Kidney epithelial cell (primary cell): ENCODE measurements at places on chromosomes 7 and 10.

GRCh38 chr10:125016611-125017202 is 74.8 kb downstream of the ZRANB1 start:
- no peak for DNase-seq

DNA sequence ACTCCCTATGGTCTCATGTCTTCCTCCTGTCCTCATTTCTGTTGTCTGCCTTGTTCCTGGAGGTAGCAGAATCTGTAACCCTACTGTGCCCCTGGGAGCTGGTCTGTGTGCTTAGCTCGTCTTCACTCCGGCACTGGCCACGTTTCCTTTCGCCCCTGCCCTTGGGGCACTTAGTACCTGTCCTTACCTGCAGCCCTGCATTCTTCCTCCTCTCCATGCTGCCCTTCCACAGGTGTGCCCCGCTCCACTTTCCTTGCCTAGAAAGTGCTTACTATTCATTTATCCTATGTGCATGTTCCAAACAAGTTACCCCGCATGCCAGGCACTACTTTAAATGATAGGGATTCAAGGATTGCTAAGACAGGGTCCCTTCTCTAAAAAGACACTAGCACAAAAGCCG is 199.9 kb upstream of the ZMIZ1 start:
- no peak for DNase-seq

- peak; percentile 65 for DNase-seq
Observed at GRCh38 chr7:139734395-139734794, 43.4 kb downstream of the HIPK2 start.

GRCh38 chr7:74722153-74722552 is 51.7 kb upstream of the NCF1 start:
- DNase-seq = no peak

- DNase-seq = no peak
Observed at GRCh38 chr7:37128327-37129034, 320.2 kb downstream of the ELMO1 start.

GRCh38 chr7:15977663-15978062 is 291.2 kb upstream of the MEOX2 start:
- DNase-seq = no peak

DNA sequence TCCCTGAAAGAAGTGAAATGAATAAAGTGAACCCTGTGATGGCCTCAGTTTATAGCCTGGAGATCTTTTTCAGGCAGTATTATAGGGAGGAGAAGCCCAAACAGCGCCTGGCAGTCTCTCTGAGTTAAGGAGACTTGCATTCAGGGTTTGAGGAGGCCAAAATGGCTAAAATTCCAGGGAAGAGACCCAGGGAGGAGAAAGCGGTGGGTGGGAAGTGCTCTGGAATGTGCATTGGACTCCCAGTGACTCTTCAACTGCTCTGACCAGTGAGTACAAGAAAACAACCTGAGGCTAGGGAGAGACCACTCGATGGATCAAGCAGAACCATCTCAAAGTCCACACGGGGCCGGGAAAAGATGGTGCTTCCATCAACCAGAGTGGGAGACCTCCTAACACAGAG is 35.3 kb upstream of the EPHB6 start:
- DNase-seq = no peak
